ENCODE measurements at places on chromosomes 12 and 14.

DNA sequence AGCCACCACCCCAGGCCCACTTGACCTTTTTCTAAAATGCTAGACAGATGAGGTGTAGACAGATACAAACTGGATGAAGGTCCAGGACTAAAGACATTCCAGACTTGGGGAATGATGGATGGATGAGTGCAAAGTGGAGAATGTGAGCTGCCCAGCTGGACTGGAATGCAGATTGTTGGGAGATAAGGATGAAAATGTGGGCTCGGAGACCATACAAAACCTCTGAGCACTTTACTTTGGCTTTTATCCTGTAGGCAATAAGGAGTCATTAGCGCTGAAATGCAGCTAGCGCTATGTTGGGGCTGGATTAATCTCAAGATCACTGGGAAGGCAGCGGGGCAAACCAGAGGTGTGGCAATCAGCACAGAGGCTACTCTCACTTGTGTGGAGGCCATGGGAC lies 64.7 kb upstream of the GNPNAT1 start:
- no peak for DNase-seq

DNA sequence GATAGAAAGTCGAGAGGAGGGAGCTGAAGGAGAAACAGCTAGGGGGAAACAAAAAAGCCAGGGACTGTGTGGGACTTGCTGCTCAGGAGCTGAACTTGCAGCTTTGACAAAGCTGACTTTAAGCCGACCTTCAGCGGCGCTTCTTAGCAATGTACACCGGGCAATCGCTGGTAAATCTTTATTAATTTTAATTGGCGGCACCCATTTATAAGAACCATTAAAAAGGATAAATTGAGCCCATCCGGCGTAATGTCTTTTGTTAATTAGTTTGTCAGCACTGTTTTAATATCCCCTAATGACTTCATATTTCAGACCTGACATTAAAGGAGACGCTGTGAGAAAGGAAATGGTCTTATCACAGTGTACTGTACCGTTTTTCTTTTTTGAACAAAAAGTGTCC lies 86.2 kb upstream of the VASH1 start:
- DNase-seq = no peak

- DNase-seq = peak; percentile 61
Measured at GRCh38 chr12:53601296-53601847, 24.8 kb downstream of the ATF7 start.

DNA sequence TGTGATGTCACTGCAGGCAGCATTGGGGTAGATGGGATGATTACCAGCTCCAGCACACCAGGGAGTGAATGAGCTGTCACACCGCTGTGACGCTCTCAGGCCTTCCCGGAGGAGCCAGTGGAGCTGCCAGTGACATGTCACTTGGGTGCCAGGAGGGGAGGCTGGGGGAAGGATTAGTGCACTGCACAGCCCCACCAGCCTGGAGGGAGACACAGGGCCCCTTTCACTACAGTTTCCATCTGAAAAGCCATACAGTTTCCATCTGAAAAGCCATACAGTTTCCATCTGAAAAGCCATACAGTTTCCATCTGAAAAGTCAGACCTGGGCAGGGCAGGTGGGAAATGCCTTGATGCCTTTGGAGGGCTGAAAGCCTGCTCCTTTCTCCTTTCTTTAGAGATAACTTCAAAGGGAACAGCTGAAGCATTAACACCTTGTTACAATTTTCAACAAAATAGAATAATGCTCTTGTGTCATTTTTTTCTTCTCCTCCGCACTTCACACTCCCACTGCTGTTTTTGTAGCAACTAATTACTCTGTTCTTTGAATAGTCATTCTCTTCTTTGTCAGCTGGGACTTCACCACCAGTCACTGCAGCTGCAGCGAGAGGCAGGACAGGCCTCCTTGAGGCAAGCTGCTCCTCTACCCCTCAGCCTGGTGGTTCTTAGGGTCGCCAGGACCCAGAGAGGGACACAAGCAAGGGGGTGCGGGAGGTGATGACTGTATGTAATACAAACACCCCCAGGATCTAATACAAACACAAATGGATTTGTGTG lies 256.9 kb upstream of the RGS6 start:
- no peak for DNase-seq

- peak; percentile 85 for DNase-seq
Measured at GRCh38 chr12:94263011-94263811, 114.8 kb downstream of the PLXNC1 start.

DNA sequence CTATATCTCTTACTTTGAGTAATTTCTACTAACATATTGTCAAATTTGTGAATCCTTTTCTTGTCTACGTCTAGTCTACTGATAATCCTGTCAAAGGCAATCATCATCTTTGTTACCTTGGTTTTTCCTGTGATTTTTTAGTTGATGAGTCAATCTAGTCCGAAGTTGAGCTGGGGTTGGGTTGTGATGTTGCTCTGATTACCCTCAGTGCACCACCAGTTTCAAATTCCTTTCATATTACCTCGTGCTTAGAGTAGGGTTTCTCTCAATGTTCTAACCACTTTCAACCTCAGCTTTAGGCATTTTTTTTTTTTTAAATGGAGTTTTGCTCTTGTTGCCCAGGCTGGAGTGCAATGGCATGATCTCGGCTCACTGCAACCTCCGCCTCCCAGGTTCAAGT lies 186.8 kb downstream of the BTG1 start:
- no peak for DNase-seq

DNA sequence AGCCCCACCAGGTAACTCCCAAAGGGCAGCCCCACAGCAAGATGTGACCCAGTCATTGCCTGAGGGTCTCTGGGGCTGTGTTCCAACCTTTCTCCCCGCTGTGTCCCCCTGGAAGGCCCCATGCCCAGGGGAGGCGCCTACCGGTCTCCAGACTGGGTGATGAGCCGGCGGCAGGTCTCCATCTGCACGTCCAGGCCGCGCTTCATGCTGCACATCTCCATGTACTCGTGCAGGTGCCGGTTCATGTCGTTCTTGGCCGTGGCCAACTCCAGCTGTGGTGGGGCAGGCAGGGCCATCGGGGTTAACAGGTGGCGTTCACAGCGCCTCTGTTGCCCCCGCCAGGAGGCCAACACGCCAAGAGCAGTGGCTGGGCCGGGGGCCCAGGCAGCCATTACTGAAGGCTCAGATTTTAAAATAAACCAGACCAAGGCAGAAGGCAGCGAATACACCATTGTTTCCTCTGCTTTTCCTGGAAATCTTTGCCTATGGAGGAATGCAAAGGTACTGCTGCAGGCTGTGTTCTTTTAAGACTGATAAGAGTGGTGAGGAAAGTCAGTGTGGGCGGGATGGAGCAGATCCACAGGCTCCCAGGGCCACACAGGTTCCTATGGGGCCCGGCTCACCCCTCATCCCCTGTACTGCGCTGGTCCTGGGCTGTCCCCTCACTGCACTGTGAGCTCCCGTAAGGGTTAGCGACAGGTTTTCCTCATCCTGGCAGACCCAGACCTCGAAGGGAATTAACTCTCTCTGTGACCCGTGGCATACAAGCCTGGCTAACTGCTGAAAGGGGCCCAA lies 7.3 kb downstream of the GAPDH start:
- DNase-seq = no peak

GRCh38 chr14:76901171-76902055 lies 75.2 kb downstream of the LRRC74A start:
- no peak for DNase-seq

DNA sequence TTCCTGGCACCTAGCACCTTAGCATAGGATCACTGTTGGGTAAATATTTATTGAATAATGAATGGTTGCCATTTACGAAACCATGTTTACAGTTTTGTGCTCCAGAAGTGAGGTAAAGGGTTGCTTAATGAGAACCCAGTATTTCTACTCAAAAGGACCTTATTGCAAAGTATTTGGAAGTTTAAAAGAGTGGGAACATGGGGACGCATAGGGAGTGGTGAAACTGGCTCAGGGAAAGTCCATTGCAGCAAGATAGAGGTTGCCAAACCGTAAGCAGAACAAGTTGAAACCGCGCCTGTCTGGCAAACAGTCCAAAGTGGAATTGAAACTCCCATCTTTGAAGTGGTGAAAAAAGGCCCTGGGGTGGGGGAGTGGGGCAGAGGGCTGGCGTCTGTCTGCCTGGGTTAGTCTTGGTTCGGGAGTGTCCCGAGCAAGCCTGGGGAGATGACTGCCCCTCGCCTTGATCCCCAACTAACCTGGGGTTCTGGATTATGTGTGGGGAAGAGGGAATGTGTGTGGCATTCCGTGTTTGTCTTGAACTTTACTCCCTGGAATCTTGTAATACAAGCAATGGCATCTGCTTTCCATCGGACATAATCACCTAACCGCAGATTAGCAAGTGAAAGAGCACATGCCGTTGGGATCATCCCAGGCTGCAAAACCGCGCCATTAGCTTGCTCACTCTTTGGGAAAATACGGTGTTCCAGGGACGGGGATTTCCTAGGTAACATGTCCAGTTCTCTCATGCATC lies 7.2 kb downstream of the ALDH2 start:
- DNase-seq = no peak

- no peak for DNase-seq
Measured at GRCh38 chr12:108346727-108347710, 7.9 kb upstream of the CMKLR1 start.
